ENCODE measurements at places on chromosomes 2 and 18.

- no peak for DNase-seq
Measured at GRCh38 chr2:55620123-55620779, 2.8 kb upstream of the PPP4R3B start.

GRCh38 chr2:113276761-113277425 lies 1.8 kb downstream of the PAX8 start:
- no peak for DNase-seq

DNA sequence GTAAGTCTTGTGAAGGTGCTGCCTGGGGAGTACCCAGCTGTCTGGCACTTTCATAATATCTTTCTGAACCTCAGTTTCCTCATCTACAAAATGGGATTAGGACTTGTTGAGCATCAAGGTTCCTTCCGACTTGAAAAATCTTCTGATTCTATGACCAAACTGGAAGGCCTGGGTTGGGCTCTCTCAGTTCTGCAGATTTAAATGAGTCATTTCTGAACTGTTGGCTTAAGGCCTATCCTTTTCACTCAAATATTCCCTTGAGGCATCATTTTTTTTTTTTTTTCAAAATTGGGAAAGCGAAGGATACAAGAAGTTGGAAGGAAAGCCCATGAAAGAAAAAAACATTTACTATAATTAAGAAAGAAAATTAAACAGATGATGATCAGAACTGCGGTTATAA lies 40.8 kb upstream of the CYP1B1 start:
- DNase-seq: no peak

DNA sequence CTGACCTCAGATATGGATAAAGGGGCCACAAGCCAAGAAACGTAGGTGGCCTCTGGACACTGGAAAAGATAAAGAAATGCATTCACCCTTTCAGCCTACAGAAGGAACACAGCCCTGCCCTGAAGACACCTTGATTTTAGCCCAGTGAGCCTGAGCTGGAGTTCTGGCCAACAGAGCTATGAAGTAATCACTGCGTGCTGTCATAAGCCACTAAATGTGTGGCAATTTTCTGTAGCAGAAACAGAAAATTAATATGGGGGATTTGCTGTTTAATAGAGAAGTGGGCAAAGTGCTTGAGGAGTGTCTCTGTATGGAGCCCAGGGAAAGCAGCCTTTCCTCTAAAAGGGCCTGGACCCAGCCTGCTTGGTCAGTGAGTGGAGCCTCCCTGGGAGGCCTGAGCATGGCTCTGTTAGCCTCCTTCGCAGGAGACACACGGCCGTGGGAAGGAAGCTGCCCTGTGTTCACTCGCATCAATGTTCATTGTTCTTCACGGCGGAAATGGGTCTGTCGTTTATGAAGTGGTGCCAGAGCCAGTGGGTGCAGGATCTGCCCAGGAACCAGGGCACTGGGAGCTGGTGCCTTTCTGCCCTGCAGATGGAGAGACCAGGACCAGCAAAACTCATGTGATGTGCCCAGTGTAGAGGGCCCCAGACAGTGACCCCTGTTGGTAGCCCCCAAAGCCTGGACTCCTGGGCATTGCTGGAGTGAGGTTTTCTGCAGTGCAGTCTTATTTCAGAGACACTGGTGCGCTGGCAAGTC lies 268.9 kb downstream of the NDUFA10 start:
- DNase-seq: no peak

DNA sequence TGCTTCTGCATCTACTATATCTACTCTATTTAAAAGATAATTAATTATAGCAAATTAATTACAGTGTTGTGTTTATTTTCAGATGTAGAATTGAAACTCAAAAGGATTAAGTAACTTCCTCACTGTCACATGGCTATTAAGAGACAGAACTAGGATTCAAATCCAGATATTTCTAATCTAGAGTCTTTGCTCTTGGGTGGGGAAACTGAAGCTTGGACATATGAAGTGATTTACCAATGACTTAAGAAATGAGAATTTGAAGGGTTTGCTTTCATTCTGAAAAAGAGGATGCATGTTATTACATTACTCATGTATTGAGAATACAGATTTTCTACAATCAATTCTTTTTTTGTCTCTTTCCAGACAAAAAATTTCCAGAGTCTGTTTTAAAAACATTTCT lies 191.5 kb upstream of the SMAD7 start:
- DNase-seq: no peak

- peak; percentile 62 for DNase-seq
Measured at GRCh38 chr2:225584796-225585195, 185.3 kb downstream of the NYAP2 start.

- DNase-seq: no peak
Measured at GRCh38 chr2:238403632-238404405, 22.9 kb upstream of the ASB1 start.

- DNase-seq: no peak
Measured at GRCh38 chr2:224520064-224520463, 65.1 kb downstream of the CUL3 start.

DNA sequence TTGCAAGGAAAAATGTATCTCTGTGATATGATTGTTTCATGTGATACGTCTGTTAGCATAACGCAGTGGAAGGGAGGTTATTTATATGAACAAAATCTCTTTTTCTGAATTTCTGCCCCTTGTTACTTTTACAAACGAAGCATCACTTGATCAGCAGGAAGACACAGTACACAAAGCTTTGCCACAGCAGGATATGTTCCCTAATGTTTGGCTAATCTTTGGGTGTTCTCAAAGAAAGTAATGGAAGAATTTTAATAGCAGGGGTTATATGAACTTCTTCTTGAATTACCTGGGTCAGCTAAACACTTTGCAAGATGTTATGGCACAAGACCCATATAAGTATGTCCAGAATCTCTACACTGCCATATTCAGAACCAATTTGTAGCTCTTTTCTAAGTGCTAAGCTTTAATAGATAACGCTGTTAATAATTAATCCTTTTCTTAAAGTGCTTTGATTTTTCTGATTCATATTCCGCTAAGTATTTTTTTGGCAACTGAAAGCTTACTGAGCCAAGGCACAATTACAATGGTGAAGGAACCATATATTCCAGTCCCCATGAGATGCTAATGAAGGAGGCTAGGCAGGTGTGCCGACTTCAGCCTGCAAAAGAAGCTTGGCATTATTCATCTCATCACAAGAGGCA lies 33.2 kb upstream of the TRIB2 start:
- no peak for DNase-seq

DNA sequence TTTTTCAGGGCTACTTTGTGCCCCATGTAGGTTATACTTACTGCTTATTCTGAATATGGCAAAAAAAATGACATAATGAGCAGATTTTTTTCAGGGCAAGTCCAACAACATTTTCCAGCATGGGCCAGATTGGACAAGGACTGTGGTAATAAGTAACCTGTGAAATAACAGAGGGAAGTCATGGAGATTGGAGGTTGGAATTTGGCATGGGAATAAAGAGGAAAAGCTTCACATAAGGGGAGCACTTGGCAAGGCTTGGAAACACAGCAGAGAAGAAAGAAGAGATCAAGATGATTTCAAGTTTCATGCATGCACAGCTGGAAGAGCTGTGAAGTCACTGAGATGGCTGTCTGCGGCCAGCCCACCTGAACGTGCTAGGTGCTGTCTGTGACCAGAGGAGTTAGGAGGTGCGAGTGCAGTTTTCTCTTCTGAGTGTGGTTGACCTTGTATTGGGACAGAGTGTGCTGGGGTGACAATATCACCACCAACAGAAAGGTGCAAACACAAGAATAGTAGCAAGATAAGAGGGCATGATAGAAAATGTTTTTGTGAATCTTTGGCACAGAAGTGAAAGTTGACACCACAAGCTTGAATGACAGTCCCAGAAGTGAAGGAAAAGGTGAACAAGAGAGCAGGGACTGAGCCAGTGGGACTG lies 71.1 kb upstream of the DSC1 start:
- DNase-seq: no peak
